ENCODE measurements at places on chromosomes 16 and 17. TPM values are rescaled to one million over a fixed set of nuclear protein-coding genes. Genes with fewer than 3 reads are reported as not detected.

LRRC36 gene
- polyA plus RNA-seq: 0.19 TPM

KREMEN2 gene
- polyA plus RNA-seq: not detected

- no peak for DNase-seq
Observed at GRCh38 chr16:81946206-81946605, 65.1 kb downstream of the SDR42E1 start.

DNA sequence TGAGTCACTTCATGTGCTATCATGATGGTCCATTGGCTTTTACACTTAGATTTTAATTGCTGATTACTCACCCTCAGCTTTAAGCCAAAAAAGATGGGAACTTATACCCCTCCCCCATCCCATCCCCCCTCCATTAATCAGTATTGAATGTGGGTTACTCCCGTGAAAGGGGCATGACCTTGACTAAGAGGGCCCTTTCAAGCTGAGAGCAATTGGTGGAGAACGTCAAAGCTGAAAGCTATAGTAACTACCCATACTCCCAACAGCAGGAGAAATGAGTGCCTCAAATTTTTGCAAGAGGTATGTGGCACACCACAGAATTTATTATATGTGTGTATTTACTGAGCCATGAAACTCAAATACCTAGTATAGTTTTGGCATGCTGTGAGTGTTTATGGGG is 99.7 kb upstream of the CDH8 start:
- no peak for DNase-seq

GRCh38 chr17:38613981-38614779 is 8.4 kb upstream of the SRCIN1 start:
- no peak for DNase-seq

DNA sequence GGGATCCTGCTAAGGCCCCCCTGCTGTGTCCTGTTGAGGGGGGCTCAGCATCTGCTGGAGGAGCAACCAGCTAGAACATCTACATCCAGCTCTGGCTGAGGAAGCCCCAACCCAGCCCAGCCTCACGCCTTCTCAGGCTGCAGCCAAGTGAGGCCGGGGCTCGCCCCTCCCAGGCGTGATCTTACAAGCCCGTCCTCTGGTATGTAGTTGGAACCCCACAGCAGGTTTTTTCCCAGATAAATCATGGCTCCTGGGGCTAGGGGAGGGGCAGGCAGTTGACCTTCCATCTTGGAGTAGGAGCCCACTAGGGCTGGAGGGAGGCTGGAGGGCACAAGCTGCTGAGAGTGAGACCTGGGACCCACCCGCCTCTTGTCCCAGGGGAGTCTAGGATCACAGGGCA is 4.7 kb downstream of the FAM83G start:
- DNase-seq: no peak

GRCh38 chr16:15553313-15554088 is 89.5 kb downstream of the MARF1 start:
- no peak for DNase-seq

- DNase-seq: no peak
Observed at GRCh38 chr17:31629696-31630470, 229.2 kb downstream of the COPRS start.

DNA sequence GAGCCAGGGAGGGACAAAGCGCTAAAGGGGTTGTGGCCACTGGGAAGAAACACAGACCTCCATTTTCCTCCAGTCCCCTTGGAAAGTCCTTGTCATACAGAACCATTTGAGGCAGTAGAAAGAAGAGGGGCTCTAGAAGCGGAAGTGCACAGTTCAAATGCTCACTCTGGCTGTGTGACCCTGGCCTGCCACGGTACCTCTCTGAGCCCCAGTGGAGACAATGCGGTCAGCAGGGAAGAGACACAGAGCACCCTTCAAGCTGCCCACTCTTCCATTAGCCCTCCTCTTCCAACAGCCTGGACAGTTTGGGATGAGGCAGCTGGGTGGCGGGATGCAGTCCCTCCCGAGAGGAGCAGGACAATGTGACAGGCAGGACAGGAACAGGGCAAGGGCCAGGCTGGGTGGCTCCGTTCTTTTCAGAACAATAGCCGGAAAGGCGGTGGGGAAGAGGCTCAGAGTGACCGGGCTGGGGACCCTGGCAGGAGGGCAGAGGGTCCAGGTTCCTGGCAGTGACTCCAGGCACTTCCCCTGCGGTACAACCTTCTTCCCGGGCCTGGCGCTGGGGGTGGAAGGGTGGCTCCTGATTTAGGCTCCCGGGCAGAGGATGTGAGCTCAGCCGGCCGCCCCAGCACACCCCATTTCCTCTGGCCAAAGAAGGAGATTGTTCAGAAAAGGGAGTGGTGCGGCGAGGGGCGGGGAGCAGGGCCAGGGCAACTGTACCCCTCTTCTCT is 5.6 kb downstream of the CASKIN2 start:
- no peak for DNase-seq

DNA sequence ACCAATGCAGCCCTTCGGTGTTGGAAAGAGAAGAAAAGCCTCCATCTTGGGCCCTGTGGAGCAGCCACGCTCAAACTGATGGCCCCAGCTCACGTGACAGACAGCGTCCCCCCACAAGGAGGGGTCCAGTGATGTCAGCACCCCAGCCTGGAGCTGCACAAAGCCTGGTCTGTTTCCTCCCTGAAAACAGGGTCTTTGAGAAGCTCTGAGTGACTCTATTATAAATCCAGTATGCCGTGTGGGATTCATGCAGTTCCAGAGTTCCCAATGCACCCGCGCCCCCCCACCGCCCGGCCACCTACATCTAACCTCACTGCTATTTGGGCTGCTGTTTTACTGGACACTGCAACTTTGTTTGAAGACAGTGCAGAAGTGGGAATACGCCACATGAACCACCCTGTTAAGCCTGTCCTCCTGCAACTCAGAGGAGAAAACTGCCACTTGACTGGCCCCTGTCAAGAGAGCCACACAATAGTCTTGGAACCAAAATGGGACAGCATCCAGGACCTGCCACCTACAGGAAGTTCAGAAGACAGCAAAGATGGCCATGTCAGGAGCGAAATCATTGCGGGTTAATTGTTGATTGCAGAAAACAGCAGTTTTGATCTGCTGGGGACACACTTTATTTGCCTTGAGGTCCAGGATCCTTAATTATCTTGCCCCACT is 33.1 kb downstream of the PMP22 start:
- DNase-seq: no peak

- DNase-seq: no peak
Observed at GRCh38 chr16:10600782-10601443, 20.5 kb upstream of the EMP2 start.

All from urinary bladder (tissue), 4 donors.